Osteocyte (in vitro differentiated cells): ENCODE measurements at places on chromosomes 2 and 18. TPM values are rescaled to one million over a fixed set of nuclear protein-coding genes. Genes with fewer than 3 reads are reported as not detected.

Gene REG1B
- total RNA-seq = not detected in 2 replicates

Gene SLC9A4
- total RNA-seq = not detected in 2 replicates

Gene NOL4
- not detected in 2 replicates for total RNA-seq

Gene ABCB11
- total RNA-seq = not detected in 2 replicates

DNA sequence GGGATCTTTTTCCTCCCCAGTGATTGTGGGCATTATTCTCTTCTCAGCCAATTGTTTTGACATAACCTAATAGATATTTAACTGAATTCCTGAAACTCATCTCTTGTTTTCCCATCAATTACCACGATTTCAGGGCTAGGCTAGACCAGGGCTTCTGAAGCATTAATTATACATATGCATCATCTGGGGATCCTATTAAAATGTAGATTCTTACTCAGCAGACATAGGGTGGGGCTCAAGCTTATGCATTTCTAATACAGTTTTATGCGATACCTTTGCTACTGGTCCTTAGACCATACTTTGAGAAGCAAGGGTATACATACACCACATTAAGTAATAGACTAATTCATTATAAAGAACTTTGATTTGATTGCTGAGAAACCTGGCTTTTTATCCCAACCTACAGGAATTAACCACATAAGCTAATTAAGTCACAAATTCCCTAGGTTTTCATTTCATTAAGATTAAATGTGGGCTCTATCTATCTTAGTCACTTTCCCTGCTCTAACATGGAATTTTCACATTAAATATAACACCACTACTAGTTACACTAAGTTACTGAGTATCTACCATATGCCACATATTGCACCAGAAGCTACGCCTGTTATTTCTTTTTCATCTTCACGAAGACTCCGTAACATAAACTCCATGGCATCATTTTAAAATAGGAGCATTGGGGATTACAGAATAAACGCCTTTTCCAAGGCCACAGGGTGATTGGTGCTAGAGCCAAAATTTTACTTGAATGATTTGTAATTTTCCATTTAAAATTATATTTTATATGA, 417.5 kb downstream of the DPP10 start:
- no peak for DNase-seq

GRCh38 chr2:64036034-64036705, 16.9 kb upstream of the VPS54 start:
- DNase-seq = no peak

- peak; percentile 76 for DNase-seq
Observed at GRCh38 chr18:79384151-79384807, 11.5 kb upstream of the NFATC1 start.

DNA sequence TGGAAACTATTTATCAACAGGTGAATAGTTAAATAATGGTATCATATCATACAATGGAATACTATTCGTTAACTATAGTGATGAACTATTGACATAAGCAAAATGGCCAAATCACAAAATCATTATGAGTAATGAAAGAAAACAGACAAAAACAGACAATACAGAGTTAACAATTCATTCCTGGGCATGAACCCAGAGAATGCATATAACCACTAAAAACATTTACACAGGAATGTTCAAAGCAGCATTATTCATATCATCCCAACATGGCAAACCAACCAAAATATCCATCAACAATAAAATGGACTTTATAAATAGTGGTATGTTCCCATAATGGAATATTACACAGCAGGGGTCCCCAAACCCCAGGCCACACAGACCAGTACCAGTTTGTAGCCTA, 131.2 kb upstream of the CYP1B1 start:
- DNase-seq = no peak

DNA sequence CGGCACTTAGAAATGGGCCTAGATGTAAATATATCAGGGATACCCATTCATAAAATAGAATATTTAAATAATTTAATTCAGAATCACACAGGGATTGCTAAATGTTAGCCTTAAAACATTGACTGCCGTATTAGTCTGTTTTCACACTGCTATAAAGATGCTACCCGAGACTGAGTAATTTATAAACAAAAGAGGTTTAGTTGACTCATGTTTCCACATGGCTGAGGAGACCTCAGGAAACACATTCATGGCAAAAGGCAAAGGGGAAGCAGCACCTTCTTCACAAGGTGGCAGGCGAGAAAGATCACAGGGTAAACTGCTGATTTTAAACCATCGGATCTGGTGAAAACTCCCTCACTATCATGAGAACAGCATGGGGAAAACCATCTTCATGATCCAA, 223.6 kb upstream of the GULP1 start:
- DNase-seq = no peak

- DNase-seq = no peak
Observed at GRCh38 chr2:56084111-56084901, 99.5 kb upstream of the CCDC85A start.

- no peak for DNase-seq
Observed at GRCh38 chr2:25894135-25894830, 16.0 kb upstream of the ASXL2 start.

- no peak for DNase-seq
Observed at GRCh38 chr18:68783506-68783905, 14.4 kb upstream of the CCDC102B start.

- no peak for DNase-seq
Observed at GRCh38 chr2:240583774-240584173, 2.8 kb upstream of the CAPN10 start.

DNA sequence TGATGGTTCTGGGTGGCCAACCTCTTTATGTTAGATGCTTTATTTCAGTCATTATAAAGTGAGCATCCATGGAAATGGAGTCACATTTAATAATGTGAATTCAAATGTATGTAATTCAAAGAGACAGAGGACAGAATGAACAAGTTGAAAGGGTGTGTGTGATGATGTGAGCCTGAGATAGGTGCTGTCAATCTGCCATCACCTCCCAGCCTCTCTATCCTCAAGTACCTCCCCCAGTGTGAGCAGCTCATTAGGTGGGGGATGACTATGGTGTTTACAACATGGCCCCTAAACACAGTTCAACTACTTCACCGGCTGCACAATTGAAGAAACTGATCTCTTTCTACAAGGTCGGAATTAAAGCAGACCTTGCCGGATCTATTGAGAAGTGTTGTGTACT, 74.7 kb upstream of the IGFBP5 start:
- DNase-seq = no peak

DNA sequence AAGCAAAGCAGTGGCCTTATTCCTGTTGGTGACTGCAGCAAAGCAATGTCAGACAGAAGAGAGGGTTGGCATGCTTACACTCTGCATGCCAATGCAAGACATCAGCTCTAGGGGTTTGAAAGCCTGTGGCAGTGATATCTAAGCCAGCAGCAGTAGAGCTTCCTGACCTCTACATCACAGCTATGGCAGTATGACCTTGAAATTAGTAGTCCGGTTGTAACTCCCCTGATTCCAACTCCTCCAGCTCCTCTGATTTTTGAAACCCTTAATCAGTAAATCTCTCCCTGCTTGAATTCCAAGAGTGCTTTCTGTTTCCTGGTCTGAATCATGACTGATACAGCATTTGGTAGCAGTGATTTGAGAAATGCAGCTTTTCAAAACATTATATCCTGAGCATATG, 60.0 kb upstream of the LRP1B start:
- DNase-seq = no peak

DNA sequence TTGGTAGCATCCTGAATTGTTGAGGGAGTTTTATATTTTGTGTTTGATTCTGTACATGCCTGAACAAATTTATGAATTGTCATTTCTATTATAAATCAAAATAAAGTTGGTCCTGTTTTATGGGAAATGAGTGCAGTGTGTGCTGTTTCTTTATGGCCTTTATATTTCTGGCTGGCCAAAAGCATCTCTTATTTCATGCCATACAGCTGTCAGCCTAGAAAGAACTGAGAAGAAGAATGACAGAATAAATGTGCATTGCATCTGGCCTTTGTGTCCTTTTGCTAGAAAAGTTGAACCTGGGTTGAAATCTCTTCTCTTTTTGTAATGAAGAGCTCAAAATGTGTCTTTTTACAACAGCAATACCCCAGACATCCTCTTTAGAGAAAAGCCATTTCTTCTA, 474.7 kb upstream of the LRATD1 start:
- no peak for DNase-seq
